Activated CD4-positive, alpha-beta T cell treated with anti-CD3 and anti-CD28 coated beads, Interleukin-2, Interleukin-4, amounts not matched to agents 100 ng/mL and 50 ng/mL, durations not matched to agents 16 hours and 8 hours (primary cell): ENCODE measurements at places on chromosomes 4 and X.

- DNase-seq: no peak
These were observed 1262.0 kb upstream of the ADGRL3 start for GRCh38 chr4:59938166-59938565.

- DNase-seq: no peak
These were observed 25.0 kb downstream of the CCNQ start for GRCh38 chrX:153573984-153574383.

- DNase-seq: no peak
These were observed 204.2 kb upstream of the IL15 start for GRCh38 chr4:141432000-141432712.

DNA sequence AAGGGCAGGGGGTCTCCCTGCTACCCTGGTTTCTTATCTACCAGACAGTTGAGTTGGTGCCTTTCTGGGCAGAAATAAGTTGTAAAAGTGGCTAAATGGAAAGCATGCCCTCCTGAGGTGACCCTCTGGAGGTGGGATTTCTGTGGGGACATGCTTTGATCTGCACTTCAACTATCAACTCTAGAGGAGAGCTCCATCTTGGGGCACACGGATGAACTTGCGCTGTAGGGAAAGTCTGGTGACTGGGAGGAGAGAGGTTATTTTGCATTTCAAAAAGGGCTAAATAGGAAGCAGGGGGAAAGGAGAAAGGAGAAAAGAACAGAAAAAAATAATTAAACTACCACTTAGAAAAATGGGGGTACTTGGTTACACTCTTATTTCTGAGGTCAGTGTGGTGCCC is 12.7 kb upstream of the RHOXF2B start:
- no peak for DNase-seq

DNA sequence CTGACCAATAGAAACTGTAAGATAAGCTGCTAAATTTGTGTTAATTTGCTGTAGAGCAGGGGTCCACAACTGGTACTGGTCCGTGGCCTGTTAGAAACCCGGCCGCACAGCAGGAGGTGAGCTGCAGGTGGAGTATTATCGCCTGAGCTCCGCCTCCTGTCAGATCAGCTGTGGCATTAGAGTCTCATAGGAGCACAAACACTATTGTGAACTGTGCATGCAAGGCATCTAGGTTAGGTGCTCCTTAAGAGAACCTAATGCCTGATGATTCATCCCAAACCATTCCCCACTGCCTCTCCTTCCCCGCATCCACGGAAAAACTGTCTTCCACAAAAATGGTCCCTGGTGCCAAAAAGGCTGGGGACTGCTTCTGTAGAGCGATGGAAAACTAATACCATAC is 19.7 kb downstream of the FBXW7 start:
- DNase-seq: no peak

DNA sequence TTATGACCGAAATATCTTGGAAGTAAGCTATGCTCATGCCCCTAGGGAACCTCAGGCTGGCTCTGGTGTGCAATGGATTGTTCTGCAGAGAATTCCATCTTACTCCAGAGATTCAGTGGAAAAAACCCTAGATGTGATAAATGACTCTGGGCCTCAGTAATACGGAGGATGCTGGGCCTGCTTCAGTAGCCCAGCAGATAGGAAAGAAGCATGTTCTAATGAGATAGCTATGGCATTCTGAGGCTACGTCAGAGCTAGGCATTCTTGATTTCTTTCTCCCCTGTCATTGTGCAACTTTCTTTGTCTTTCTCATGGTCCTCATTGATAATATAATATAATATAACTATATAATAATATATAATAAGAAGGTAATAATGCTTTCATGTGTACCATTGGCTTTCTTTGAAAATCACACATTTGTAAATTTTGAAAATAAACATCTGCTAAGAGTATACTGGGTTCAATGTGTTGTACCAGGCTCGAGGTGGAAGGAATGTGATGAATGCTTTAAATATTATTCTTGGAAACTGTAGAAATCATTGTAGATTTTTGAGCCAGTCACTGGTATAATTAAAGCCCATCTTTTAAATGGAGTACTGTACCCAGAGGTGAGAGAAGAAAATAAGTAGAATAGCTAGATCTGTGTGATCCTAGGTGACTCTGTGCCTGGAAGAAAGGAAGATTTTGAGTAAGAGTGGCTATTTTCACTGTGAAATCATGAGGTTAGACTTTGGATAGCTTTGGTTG is 152.0 kb downstream of the IL15 start:
- no peak for DNase-seq

GRCh38 chr4:16598597-16599206 is 299.7 kb downstream of the LDB2 start:
- no peak for DNase-seq

- DNase-seq: peak; percentile 6
These were observed 50.8 kb upstream of the BOD1L1 start for GRCh38 chr4:13678186-13678924.

DNA sequence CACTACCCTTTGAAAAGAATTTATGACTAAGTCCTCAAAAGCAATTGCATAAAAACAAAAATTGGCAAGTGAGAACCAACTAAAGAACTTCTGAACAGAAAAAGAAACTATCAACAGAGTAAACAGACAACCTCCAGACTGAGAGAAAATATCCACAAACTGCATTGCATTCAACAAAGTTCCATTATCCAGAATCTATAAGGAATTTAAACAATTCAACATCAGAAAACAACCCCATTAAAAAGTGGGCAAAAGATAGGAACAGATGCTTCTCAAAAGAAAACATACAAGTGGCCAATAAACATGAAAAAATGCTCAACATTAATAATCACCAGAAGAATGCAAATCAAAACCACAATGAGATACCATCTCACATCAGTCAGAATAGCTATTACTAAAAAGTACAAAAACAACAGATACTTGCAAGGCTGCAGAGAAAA is 130.2 kb downstream of the GASK1B start:
- no peak for DNase-seq

- no peak for DNase-seq
These were observed 14.6 kb downstream of the RBBP7 start for GRCh38 chrX:16855363-16856075.
